ENCODE measurements at places on chromosomes 3 and 15. TPM values are rescaled to one million over a fixed set of nuclear protein-coding genes. Genes with fewer than 3 reads are reported as not detected.

The PTH1R gene
- total RNA-seq, result 5.2 TPM

The KBTBD13 gene
- total RNA-seq, result not detected

GRCh38 chr3:45055411-45056143 is 29.5 kb downstream of the CLEC3B start:
- no peaks in the 10 kb centered on the region for H3K36me3 ChIP-seq
- H3K4me3 ChIP-seq, result peak overlapping the region; percentile 20
- peak overlapping the region; percentile 81 for H3K27ac ChIP-seq
- peaks cover 37% of the 10 kb centered on the region for H3K4me1 ChIP-seq

DNA sequence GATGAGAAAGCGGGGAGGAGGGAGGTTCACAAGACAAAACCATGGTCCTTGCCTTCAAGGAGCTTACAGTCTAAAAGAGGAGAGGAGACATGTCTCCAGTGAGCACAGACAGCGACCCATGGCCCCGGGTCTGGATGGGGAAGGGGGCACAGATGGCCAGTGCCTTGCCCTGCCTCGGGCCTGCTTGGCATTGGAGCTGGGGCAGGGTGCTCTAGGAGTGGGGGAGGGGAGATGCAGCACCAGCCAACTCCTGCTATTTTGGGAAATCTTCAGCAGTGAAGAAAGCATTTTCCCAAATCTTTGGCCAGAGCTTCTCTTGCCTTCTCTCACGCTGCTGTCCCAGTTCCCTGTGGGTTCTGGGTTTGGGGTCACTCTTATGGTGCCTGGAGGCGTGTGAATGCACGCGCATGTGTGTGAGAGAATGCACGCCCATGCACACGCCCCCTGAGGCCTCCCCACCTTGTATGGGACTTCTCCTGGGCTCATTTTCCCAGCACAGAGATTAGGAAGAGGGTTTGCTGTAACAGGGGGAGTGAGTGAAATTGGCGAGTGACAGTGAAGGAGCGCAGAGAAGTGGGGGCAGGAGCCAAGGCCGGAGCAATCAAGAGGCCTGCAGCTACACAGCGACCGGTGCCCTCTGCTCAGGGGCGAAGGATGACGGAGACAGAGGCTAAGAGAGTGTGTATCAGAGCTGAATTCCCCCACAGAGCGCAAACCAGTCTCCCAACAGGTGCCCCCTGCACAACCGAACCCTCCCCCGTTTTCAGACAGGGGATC is 71.5 kb downstream of the SEMA5B start:
- DNase-seq, result no peak
- H3K27ac ChIP-seq, result no peak overlapping the region
- peaks cover 18% of the 10 kb centered on the region for H3K27me3 ChIP-seq
- H3K4me3 ChIP-seq, result no peak overlapping the region
- H3K4me1 ChIP-seq, result no peaks in the 10 kb centered on the region

DNA sequence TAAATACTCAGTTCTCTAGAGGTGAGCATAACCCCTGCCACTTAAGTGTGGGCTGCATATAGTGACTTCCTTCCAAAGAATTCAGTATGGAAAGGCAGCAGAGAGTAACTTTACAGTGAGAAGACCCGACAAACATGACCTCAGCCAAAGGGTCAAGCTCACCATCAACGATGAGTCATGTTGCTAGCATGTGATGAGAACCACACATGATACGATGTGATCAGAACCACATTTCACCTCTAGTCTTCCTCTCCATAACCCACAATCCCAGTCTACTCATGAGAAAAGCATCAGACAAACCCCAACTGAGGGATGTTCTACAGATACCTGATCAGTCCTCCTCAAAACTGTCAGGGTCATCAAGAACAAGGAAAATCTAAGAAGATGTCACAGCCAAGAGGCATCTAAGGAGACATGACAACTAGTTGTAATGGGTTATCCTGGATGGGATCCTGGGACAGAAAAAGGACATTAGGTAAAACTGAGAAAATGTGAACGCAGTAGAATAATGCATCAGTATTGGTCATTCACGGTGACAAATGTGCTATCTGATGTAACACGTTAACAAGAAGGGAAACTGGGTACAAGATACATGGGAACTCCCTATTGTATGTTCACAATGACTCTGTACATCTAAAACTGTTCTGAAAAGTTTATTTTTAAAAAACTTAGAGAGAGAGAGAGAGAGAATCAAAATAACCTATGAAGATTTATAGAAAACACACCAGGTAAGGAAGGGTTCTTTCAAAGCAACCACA is 28.3 kb downstream of the SEC61A1 start:
- H3K36me3 ChIP-seq, result no peaks in the 10 kb centered on the region
- H3K4me1 ChIP-seq, result peaks cover 49% of the 10 kb centered on the region
- peak; percentile 89 for DNase-seq
- H3K27ac ChIP-seq, result peak overlapping the region; percentile 16
- no peak overlapping the region for H3K4me3 ChIP-seq
- H3K27me3 ChIP-seq, result no peaks in the 10 kb centered on the region

DNA sequence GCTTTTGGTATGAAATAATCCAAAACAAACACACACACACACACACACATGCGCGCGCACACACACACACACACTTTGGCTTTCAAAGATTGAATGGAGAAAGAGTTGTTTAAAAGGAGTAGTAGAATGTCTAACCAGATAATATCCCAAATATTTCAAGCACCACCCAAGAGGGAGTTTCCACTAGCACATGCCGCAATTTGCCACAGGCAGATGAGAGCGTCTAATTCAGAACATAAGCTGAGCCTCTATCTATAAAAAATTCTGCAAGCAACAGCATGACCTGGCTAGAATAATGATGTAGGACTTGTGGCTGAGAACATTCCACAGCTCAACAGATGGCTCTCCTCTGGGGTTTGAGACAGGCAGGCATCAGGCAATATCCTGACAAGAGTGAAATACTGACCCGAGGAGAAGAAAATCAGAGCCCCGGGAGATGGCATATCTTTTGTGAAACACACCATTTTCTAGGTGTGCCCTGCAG is 302.5 kb upstream of the GADL1 start:
- H3K36me3 ChIP-seq, result no peaks in the 10 kb centered on the region
- H3K4me1 ChIP-seq, result no peaks in the 10 kb centered on the region
- DNase-seq, result peak; percentile 81
- no peak overlapping the region for H3K4me3 ChIP-seq

GRCh38 chr15:67093504-67093862 is 28.1 kb downstream of the SMAD3 start:
- no peak overlapping the region for H3K27ac ChIP-seq
- no peak for DNase-seq
- no peaks in the 10 kb centered on the region for H3K27me3 ChIP-seq
- H3K36me3 ChIP-seq, result peaks cover 6% of the 10 kb centered on the region
- H3K4me3 ChIP-seq, result no peak overlapping the region
- H3K4me1 ChIP-seq, result peaks cover 65% of the 10 kb centered on the region

Measured in astrocyte (in vitro differentiated cells and primary cell).